ENCODE measurements at places on chromosomes 7 and 10. TPM values are rescaled to one million over a fixed set of nuclear protein-coding genes. Genes with fewer than 3 reads are reported as not detected.

Gene NUTM2B
- not detected for polyA plus RNA-seq

Gene ACTL6B
- polyA plus RNA-seq = not detected

Gene TMEM140
- polyA plus RNA-seq = 13.0 TPM

Gene LDB3
- polyA plus RNA-seq = 3.6 TPM

Gene ANXA8
- 1.2 TPM for polyA plus RNA-seq

Gene GNAT3
- polyA plus RNA-seq = not detected

Gene DENND2A
- 55.1 TPM for polyA plus RNA-seq

Gene ASZ1
- not detected for polyA plus RNA-seq

Gene SPOCK2
- 1.7 TPM for polyA plus RNA-seq

Gene PDGFA
- 8.7 TPM for polyA plus RNA-seq

Gene ARHGEF5
- 4.0 TPM for polyA plus RNA-seq

Gene CRHR2
- not detected for polyA plus RNA-seq

Gene POMZP3
- polyA plus RNA-seq = 15.3 TPM

Gene SUGCT
- polyA plus RNA-seq = 4.3 TPM

Gene GRID1
- 2.7 TPM for polyA plus RNA-seq

Gene SPDYE3
- polyA plus RNA-seq = not detected

Gene OPALIN
- not detected for polyA plus RNA-seq

Gene RET
- 0.38 TPM for polyA plus RNA-seq

Gene CYP2W1
- not detected for polyA plus RNA-seq

Gene IL6
- polyA plus RNA-seq = 15.5 TPM

Gene IFIT1B
- not detected for polyA plus RNA-seq

Gene ASB4
- 0.15 TPM for polyA plus RNA-seq

Gene BHLHA15
- not detected for polyA plus RNA-seq

All from ovary (tissue), 10 donors.